ENCODE measurements at places on chromosomes 16 and 17.

GRCh38 chr16:4089811-4090301, 26.4 kb downstream of the ADCY9 start:
- no peak for DNase-seq

DNA sequence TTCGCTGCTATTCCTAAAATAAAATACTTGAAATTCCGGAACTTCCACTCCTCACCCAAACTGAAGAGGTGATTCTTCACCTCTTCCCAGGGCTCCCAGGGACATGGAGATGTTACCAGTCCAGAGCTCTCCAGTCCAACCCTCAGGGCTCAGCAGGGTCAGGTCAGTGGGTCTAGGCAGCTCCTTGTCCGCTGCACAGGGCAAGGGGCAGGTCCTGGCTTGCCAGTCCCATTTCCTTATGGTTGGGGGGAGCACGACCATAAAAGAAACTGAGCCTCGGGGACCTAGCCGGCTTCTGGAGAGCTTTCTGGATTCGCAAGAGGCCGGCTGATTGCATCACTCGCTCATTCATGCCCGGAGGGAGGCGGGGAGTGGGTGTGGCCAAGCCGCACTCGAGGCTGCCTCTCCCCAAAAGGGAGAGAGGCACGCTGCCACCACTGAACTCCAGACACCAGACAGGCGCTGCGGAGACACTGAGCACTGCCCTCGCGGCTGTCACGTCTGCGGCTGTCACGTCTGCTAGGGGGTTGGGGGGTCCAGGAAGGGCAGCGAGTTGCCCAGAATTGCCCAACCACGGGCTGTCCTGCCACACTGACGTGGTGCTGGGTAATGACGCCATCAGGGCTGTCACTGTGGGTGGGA, 15.8 kb downstream of the SLC7A5 start:
- DNase-seq = peak; percentile 94

- peak; percentile 46 for DNase-seq
Measured at GRCh38 chr17:34499576-34499975, 79.8 kb upstream of the TMEM132E start.

GRCh38 chr16:55754056-55754455, 78.8 kb downstream of the CES1 start:
- DNase-seq = no peak

DNA sequence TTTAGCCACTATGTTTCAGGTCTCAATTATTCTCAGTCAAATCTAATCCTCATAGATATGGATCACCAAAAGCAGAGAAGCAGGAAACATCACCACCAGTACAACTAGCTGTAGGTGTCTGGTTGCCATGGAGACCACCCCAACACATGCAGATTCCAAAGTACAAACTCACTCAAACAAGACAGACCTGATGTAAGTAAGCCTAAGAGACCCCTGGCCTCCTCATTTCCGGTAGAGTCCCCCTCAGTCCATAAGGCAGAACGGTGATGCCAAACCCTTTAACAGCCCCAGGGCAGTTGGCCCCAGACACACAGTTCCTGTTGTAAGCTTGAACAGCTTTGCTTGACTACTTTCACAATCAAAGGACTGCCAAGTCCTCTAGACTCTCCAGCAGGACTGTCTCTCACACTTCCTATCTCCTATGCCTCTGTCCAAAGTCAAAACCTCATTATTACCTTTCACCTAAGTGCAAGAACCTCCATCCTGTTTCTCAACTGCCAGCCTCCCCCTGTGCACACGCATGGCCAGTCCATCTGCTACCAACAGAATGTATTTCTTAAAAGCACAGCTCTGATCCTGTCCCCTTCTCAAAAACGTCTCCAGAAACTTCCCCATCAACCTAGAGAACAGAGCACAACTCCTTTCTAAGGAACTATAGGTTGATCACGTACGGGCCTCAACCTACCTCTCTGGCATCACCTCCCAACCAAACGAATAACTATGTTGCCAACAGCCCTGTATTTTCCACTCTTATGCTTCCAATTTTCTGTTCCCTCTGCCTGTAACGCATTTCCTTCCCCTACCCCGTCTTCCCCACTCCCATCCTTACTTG, 23.9 kb downstream of the SLC39A11 start:
- peak; percentile 67 for DNase-seq

DNA sequence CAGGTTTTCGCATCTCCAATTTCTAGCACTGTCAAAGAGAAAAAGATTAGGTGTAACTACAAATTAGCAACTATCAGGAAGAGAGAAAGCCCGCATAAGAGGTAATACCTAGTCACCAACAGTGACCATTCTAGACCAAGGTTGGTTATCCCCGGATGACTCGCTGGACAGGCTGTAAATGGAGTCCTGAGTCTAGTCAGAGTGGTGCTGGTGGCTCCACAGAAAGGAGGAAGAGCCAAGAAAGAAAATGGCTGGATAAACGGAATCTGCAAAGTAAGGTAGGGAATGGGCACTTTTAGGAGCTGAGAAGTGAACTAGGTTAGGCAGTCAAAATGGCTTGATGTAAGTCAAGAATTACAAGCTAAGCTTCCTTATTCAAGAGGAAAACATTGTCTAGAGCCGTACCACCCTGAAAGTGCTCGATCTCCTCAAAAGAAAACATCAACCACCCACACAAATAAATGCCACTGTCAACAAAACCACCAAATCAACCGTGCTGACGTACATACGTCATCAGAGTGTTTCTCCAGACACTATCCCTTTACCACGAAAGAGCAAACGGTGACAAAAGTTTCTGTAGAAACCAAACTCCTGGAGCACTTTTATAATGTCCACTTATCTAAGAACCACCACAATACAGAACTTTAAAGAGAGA, 2.2 kb downstream of the GSPT1 start:
- DNase-seq = peak; percentile 48

DNA sequence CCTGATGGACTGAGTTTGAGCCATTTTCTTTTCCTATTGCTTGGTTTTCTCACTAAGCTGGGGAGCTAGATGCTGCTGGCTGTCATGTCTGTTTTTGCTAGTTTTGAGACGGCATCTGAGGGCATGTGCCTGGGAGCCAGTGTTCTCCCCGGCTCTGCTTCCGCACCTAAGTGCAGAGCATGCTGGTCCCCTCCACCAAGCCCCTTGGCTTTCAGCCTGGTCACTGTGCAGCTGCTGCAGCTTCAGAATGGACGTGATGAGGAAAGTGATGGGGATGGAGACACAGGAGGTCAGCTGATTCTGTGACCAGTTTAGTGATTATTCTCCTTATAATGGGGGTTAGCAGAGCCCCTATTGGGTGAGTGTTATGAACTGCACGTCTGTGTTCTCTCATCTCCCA, 28.5 kb downstream of the DNAH17 start:
- DNase-seq = no peak

GRCh38 chr17:80631142-80632045, 86.8 kb downstream of the RPTOR start:
- DNase-seq = no peak

DNA sequence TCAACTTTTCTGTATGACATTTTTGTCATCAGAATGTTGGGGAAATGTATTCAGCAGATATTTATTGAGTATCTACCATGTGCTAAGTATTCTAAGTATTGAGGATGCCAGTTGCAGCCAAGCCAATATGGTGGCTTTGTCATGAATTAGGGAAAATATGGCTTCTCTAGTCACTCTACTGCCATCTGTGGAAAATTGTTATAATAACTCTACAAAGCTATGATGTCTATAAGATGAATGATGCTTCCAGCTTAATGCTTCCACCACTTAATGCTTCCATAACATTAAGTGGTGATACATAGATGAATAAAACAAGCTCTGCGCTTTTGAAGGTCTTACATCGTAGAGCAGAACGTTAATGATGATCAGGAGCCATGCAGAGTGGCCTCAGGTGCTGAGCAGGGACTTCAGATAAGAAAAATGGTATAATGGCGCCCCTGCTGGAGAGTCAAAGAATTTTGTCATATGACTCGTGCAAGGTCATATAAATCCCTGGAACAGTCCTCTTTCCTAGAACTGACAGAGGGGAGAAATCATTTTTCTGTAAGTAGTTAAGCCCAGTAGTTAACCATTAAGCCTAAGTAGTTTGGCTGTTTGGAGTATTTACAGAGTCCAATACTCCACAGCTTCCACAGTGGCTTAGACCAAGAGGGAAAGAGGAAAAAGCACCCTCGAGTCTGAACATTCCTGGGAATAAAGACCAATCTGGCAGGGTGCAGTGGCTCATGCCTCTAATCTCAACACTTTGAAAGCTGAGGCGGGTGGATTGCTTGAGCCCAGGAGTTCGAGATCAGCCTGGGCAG, 2.7 kb upstream of the TMIGD1 start:
- DNase-seq = peak; percentile 57

DNA sequence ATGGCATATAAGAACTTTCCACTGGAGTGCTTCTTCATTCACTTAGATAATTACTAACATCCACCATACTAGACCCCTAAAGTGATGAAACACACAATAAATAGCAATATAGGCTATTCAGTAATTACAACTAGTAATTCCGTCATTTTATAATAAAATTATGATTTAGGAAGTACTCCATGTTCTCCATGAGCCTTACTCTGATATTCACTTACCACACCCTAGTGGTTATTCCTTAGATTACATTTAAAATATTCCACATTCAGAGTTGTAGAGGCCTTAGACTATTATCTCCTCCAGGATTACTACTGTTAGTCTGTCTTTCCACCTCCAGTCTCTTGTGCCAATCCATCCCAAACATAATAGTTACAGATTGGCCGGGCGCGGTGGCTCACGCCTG, 62.4 kb downstream of the STH start:
- no peak for DNase-seq

- DNase-seq = peak; percentile 69
Measured at GRCh38 chr17:55062921-55063320, 94.4 kb downstream of the STXBP4 start.

GRCh38 chr17:45314741-45315647, 1.8 kb downstream of the MAP3K14 start:
- DNase-seq = no peak

GRCh38 chr17:39099663-39100286, 51.7 kb downstream of the PLXDC1 start:
- peak; percentile 37 for DNase-seq

DNA sequence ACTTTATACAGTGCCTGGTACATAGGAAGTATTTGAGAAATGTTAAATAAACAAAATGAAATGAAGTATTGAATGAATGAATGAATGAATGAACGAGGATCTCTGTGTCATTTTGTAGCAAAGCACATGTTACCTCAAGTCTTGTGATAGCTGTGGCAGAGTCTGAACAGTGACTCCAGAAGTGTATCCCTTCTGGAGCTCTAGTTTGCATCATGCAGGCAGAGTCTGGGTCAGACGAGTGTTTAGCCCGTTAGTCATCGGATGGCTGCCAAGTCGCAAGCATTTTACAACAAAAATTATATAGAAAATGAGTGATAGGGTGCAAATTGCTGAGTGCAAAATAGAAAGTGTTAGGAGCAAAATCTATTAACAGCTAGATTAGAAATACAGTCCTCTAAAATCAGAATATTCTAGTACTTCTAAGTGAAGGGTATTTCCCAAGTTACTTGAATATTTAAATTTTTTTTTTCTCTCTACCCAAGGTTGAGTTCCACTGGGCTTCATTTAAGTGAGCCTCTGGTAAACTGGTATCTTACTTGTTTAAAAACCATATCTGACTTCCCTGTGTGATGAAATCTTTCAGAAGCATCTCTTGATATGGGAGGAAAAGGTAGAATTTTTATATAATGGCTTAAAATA, 113.3 kb downstream of the FTO start:
- peak; percentile 92 for DNase-seq

DNA sequence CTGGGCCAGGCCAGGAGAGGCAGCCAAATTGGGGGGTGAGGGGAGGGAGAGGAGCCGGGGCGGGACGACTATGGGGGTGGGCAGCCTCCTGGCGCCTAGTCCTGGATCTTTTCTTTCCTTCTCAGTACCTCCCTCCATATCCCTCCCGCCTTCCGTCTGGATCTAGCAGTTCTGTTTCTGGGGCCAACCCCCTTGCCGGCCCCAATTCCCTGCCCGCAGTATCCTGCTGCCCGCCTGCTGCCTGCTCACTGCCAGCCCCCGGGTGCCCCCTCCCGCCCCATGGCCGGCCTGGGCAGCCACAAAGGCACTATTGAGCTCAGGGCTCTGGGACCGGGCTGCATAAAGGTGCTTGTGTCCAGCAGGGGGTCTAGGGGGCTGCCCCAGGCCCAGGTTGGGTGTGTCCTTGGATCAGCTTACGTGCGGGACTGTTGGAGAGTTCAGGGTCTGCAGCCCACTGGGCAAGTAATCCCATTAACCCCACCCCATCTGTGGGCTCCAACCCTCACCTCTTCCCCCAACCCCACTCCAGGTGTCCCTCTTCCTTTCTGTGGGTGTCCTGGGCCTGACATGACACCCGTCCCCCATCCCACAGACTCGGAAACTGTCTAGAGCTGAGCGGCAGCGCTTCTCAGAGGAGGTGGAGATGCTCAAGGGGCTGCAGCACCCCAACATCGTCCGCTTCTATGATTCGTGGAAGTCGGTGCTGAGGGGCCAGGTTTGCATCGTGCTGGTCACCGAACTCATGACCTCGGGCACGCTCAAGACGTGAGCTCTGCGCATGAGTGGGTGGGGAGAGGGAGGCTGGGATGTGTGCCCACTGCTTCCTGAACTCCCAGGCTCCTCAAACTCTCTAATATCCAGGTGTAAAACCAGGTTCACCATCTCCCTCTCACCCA, 2.0 kb downstream of the WNK4 start:
- peak; percentile 28 for DNase-seq

DNA sequence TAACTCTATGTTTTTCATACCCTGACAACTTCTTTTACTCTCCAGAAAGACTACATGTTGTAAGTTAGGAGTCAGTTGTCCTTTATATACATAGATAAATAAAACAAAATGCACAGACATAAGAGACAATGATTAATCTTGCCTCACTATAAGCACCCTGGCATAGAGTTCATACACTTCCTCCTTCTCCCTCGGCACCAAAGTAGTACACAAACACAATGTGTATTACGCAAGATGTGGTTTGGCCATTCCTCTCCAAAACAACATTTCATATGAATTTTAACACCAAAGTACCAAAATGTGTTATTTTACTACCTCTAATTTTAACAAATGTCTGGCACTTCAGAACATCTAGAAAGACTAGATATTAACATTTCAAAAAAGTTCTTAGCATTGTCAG, 17.2 kb upstream of the SLFN11 start:
- no peak for DNase-seq
